ENCODE measurements at places on chromosomes 5 and 9.

GRCh38 chr5:55597014-55597981 lies 62.5 kb upstream of the PLPP1 start:
- no peak for DNase-seq

GRCh38 chr5:173018358-173018757 lies 34.8 kb downstream of the ATP6V0E1 start:
- DNase-seq, result no peak

DNA sequence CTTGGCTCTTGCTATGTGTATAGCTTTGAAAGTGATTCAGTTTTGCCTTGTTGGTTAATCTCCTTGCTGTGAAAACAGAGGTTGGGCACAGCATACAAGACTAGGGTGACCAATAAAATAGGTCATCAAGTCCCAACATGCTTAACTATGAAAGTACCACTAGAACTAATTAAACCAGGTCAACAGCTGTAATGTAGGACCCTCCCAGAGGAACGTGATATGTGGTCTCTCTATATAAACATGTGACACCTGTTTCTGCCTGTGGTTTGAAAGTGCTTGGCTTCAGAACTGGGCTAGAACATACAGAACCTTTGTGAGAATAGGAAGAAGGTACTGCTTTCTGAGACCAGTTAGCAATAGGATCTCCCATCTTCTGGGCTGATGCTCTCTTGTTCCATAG lies 297.1 kb downstream of the FBXL7 start:
- DNase-seq, result no peak

- DNase-seq, result no peak
Observed at GRCh38 chr5:55921617-55922016, 70.5 kb downstream of the IL31RA start.

- no peak for DNase-seq
Observed at GRCh38 chr9:78713614-78714405, 416.9 kb downstream of the PSAT1 start.

DNA sequence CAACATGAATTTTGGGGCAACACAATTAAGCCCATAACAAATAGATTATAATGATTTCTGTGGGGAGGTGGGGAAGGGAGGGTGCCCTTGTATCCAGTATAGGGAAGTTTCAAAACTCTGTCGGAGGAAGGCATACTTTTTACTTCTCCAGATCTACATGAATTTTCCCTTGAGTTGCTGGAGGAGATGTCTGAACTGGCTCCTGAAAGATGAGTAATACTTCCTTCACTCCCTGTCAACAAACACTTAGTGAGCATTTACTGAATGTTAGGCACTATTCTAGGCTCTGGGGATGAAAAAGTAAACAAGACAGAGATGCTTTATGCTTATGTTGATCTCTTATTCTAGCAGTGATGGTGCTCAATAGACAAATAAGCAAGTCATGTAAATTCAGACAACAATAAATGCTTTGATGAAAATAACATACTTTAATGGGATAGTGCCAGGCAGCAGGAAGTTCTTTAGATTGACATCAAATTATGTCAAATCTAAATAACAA lies 197.9 kb upstream of the ANKH start:
- DNase-seq, result no peak

Measured in renal cortex interstitium (tissue), 15 donors.